ENCODE measurements at places on chromosomes 3 and 15. TPM values are rescaled to one million over a fixed set of nuclear protein-coding genes. Genes with fewer than 3 reads are reported as not detected.

The SEMA3G gene
- not detected for total RNA-seq

The ITIH4 gene
- total RNA-seq = 28.6 TPM

The TMA7 gene
- 290 TPM for total RNA-seq

The PAQR5 gene
- total RNA-seq = not detected

- peak overlapping the region; percentile 19 for H3K4me3 ChIP-seq
- peaks cover 47% of the 10 kb centered on the region for H3K27me3 ChIP-seq
- no peak for DNase-seq
Measured at GRCh38 chr3:120908795-120909601, 993 bp downstream of the STXBP5L start.

DNA sequence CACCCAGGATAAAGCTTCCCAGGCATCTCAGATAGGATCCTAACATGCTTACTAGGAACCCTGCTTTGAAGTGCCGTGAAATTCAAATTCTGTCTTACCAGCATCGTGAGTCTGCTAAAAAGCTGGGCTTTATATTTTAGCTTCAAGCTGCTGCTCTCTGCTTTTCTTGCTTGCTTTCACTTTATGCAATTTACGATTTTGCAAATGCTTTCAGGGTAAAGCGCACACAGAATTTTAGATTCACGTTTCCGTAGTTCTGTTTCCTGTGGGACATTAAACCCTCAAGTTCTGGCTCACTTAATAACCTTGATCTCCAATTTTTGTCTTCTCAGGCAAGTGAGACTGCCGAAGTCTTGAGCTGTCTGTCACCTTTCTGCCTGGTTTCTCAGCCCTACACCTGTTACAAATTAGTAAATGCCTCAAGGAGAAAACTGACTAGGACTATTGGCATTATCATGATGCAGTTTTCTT is 170.5 kb upstream of the TGFBR2 start:
- H3K27me3 ChIP-seq = no peaks in the 10 kb centered on the region
- peak overlapping the region; percentile 53 for H3K4me3 ChIP-seq
- H3K27ac ChIP-seq = peak overlapping the region; percentile 74

GRCh38 chr15:58110999-58111717 is 27.0 kb upstream of the AQP9 start:
- H3K36me3 ChIP-seq = no peaks in the 10 kb centered on the region
- no peak overlapping the region for H3K27ac ChIP-seq
- no peaks in the 10 kb centered on the region for H3K4me1 ChIP-seq
- DNase-seq = no peak
- H3K4me3 ChIP-seq = no peak overlapping the region
- peaks cover 22% of the 10 kb centered on the region for H3K27me3 ChIP-seq

DNA sequence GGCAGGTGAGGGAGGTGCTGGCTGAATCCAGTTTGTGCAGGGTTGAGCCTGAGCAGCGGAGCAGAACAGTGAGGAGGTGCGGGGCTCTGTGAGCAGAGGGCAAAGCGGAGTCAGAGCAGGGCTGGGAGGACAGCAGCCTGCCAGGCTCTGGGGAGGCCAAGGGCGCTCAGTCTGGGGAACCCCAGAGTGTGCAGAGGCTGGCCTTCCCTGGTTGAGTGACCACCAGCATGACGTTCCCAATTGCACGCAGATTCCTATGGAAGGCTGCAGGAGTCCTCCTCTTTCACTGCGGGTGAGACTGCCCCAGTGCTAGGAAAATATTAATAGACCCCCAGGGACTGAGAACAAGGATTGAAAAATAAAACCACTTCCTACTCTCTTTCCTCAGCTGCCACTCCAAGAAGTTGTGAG is 13.2 kb downstream of the MRAS start:
- H3K4me3 ChIP-seq = no peak overlapping the region
- no peak for DNase-seq
- H3K27ac ChIP-seq = no peak overlapping the region
- peaks cover 4% of the 10 kb centered on the region for H3K27me3 ChIP-seq
- H3K4me1 ChIP-seq = no peaks in the 10 kb centered on the region

DNA sequence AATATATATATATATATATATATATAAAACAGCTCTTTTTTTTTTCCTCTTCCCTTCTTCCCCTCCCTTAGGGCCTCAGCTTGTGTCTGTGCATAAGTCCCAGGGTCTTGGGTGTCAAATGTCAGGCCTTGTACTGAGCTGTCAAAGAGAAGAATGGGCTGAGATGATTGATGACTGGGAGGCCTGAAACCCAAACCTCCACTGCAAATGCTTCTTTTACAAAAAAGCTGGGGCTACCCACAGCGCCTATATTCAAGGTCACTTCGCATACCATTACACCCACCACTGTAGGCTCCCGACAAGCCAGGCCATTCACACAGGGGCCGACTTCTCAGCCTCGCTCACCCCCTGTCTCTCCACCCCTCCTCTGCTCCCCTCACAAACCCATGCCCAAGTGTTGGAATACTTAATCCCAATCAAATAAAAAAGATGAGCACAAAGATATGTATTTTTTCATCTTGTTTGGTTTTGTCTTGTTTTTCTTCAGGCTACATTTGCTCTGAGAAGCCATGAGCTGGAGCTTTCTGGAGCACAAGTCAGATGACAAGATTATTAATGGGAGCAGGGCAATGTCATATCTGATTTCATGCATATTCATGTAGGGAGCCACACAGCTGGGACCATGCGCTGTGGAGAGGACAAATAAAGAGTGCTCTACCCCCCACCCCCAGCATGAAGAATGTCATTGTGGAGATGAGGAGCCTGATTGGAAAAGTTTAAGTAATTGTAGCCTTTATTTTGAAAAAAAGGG is 614.4 kb upstream of the NR2F2 start:
- H3K36me3 ChIP-seq = no peaks in the 10 kb centered on the region
- H3K27me3 ChIP-seq = no peaks in the 10 kb centered on the region
- DNase-seq = no peak
- no peaks in the 10 kb centered on the region for H3K4me1 ChIP-seq
- no peak overlapping the region for H3K4me3 ChIP-seq
- no peak overlapping the region for H3K27ac ChIP-seq

DNA sequence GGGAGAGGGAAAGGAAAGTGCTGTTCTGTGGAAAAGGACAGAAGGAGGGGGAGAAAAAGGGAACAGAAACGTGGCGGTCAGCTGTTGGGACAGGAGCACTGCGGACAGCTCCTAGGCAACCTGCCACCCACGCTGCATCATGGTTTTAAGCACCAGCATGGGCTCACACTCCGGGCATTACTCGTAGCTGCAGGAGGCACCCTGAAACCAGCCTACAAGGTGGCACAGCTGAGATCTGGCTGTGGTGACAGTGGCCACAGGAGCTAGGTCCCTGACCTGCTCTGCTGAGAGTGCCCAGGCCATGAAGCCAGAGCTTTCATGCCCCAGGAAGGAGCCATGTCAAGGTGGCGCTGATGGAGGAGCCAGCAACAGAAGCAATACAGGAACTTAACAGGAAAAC is 161.4 kb upstream of the ST8SIA2 start:
- no peaks in the 10 kb centered on the region for H3K4me1 ChIP-seq
- peaks cover 6% of the 10 kb centered on the region for H3K27me3 ChIP-seq
- H3K36me3 ChIP-seq = no peaks in the 10 kb centered on the region
- H3K4me3 ChIP-seq = no peak overlapping the region

- H3K4me3 ChIP-seq = no peak overlapping the region
- H3K27ac ChIP-seq = peak overlapping the region; percentile 66
- peaks cover 14% of the 10 kb centered on the region for H3K36me3 ChIP-seq
- no peak for DNase-seq
- H3K4me1 ChIP-seq = peaks cover 60% of the 10 kb centered on the region
Measured at GRCh38 chr3:66469220-66469640, 31.6 kb downstream of the LRIG1 start.

DNA sequence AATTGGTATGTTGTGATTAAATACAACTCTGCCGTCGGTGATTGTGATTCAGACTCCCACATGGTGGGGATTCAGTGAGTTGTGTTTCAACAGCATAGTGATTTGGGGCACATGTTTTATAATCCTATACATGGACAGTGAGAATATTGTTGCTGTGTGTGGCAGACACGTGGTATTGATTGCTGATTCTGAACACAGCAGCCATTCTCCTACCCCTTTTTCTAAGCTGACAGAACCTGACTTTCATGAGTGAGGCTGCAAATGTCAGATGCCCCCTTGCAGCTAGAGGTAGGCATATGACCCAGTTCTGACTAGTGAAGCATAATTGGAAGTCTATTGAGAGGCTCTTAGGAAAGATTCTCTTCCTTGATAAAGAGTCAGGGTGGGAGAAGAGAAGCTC is 155.0 kb upstream of the STRIT1 start:
- no peaks in the 10 kb centered on the region for H3K4me1 ChIP-seq
- H3K27ac ChIP-seq = no peak overlapping the region
